ENCODE measurements at places on chromosomes 1 and 21. TPM values are rescaled to one million over a fixed set of nuclear protein-coding genes. Genes with fewer than 3 reads are reported as not detected.

GRCh38 chr1:165152109-165152508 lies 204.4 kb downstream of the LMX1A start:
- no peak for DNase-seq

KMO gene
- total RNA-seq: 0.39 TPM

KCNK2 gene
- total RNA-seq: not detected

JAM2 gene
- total RNA-seq: 35.9 TPM

DNA sequence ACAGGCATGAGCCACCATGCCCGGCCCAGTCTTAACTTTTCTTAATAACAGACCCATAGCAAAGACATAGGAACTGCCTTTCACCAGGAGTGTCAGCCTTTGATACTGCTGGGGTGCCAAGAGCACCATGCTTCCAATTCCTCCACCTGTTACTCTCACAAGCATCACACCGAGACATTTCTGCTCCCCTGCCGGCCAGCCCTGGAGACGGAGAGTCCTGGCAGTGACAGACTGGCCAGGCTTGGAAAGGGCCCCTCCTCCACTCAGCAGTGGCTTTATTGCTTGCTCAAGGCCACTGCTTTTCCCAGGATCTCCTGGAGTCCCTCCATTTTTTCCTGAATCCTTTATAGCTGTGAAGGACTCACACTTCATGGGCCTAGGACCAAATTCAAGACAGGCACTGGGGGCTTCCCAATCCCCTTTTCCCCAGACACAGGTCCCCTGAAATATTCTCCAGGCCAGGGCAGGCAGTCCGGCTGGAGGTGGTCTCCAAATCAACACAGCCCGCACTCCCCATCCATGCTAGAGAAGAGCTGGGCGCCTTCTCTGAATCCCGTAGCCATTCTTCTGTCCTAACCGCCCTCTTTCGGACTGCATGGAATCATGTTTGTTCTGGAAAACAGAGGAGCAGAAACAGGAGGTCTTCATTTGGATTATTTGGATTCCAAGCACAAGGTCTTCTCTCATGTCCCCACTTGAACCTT lies 25.5 kb upstream of the PTPRF start:
- DNase-seq: no peak

- DNase-seq: no peak
Measured at GRCh38 chr1:79741720-79742421, 735.3 kb upstream of the ADGRL4 start.

SMPDL3B gene
- total RNA-seq: 0.73 TPM

DCST1 gene
- total RNA-seq: not detected

DNA sequence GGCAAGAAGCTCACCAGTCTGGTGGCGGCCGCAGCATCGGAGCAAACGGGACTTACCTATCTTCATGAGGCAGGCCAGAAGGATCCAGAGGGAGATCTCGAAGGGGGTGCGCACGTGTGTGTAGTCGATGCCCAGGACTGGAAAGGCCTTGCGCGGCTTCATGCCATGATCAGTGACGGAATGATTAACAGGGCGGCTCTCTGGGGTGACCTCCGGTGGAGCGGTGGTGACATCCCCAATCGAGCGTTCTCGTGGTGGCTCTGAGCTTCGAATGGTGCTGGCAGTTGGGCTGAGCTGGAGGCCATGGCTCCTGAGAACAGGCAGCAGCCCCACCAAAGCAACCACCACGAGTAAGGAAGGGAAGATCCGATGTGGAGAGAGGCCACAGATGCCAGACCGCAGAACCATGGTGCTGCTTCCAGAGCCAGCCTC lies 982 bp downstream of the SLC9A1 start:
- no peak for DNase-seq

DNA sequence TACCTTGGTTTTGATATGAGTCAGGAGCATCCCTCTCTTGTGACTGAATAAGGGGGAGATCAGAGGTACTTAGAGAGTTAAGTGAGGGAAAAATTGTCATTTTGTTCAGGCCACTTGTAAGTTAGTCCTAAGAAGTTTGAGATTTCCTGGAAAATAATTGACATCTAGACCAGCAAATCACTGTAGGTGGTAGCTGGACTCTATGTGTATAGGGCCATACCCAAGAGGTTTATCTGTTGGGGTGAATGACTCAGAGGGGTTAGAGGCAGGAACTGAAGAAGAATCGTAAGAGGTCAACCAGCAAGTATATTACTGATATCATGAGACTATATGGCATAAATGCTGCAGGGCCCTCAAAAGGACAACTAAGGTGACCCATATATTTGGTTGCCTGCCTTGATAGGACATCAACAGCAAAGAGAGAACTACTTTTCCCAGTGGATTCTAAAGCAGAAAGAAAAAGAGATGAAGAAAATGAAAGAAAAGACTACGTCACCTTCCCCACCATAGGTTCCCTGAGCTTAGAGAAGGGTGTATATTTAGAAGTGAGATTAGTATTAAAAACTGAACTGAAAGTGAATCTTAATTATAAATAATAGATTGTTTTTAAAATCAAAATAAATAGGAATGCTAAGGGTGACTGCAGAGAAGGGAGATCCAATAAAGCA lies 8.0 kb upstream of the RNPC3 start:
- DNase-seq: no peak

DNA sequence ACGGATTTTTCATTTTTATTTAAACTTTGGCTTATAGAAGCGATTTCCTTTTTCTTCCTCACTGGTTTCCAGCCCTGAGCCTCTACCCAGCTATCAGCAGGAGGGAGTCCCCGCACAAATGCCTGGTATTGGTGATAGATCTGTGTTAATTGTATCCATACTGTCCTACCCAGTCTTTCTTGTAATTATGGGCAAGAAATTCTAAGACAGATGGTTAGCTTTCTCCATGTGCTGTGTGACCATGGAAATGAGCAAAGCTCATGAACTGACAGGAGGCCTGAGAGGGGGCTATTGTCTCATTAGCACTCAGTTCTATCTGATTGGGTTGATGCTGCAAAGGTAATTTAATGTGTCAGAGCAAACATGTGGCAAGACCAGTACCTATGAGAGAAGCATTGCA lies 108.1 kb upstream of the IVNS1ABP start:
- no peak for DNase-seq

DNA sequence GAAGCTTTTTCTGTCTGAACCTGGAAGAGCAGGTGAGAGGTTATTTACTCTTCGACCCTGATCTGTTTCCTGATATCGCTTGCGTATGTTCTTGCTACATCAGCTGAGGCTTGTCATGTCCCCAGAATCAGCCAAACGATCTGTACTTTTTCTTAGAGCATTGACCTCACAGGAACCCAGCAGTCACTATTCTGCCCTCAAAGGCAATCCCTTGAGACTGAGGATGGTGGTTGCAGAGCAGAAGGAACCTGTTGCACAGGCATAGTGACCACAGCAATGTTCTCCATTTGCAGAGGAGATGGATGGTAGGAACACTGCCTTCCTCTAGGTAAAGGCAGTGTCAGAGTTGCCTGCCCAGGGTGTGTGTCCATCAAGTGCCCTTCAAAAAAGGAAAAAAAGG lies 11.3 kb upstream of the LACTBL1 start:
- DNase-seq: no peak

GRCh38 chr21:38714039-38714817 lies 91.5 kb upstream of the ETS2 start:
- no peak for DNase-seq

DNA sequence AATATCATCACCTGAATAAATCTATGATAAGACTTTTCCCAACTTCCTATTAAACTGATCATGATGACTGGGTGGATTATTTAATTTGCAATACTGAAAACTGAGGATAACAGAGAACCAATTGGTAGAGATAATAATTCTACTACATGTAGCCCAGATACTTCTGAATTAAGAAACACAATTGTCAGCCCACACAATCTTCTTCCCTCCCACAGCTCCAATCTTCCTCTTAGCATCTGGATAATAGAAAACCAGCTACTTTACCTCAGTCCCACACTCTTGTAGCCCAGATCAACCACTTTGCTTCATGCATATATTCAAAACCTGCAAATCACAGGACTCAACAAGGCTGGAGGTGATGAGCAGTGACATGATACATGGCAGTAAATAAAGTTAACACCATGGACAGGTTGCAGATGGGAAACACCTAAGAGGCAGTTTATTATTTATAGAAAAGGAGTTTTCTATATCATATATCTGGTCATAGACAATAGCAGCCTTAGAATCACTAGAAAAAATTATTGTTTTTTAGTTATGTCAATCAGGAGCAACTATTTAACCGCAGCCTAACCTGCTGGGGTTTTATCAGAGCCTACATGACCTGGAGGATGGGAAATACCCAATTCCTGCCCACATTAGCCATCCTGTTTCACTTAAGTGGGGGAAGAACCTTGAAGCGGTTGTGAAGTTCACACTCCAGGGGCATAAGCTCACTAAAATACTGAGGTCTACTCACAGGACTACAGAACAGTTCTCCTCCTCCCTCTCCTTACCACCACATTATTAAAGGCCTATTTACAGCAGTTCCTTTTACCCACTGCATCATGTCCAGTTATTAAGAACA lies 16.7 kb downstream of the FRRS1 start:
- no peak for DNase-seq

GRCh38 chr1:59116920-59117542 lies 179.9 kb upstream of the FGGY start:
- DNase-seq: no peak

FMO3 gene
- total RNA-seq: 1.7 TPM

F5 gene
- total RNA-seq: 17.8 TPM

GRCh38 chr1:68276448-68276847 lies 44.1 kb upstream of the WLS start:
- DNase-seq: no peak

FCRL2 gene
- total RNA-seq: not detected

GRCh38 chr1:84083307-84083706 lies 60.8 kb upstream of the PRKACB start:
- no peak for DNase-seq

ADORA1 gene
- 19.9 TPM for total RNA-seq

DNA sequence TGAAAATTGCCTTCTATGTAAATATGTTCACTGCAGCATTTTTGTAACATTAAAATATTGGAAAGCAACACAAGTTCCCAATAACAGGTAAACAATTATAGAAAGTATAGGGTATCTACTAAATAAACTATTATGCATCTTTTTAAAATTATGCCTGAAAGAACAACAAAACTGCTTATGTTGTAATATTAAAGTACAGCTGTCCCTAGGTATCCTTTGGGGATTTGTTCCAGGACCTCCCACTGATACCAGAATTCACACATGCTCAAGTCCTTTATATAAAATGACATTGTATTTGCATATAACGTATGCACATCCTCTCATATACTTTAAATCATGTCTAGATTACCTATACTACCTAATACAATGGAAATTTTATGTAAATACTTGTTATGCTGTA lies 121.8 kb upstream of the TNFSF4 start:
- no peak for DNase-seq
